ENCODE measurements at places on chromosomes 2 and 18. TPM values are rescaled to one million over a fixed set of nuclear protein-coding genes. Genes with fewer than 3 reads are reported as not detected.

Gene CFAP65
- total RNA-seq: not detected

Gene ATOH8
- 0.40 TPM for total RNA-seq

Gene LDLRAD4
- total RNA-seq: 44.5 TPM

GRCh38 chr2:16238786-16239185, 298.4 kb downstream of the MYCN start:
- DNase-seq: no peak

Gene CYBRD1
- 0.44 TPM for total RNA-seq

DNA sequence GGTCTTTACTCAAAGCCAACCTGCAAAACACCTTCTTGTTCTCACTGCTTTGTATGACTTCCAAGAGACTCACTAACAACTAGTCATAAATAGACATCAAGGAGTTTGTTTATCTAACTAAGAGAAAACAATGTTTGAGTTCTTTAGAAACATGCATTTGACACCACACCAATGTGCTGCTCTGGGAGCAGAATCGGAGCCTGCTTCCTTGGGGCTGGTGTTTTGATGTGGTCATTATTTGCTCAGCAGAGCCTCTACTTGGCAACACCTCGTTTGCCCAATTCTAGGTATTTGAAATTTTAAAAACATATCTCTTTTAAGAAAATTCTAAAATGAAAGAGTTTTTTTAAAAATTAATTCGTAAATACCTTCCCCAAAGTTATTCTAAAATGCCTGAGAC, 167.5 kb downstream of the BCL2 start:
- DNase-seq: no peak

GRCh38 chr2:236472720-236473495, 96.7 kb upstream of the ACKR3 start:
- no peak for DNase-seq

Gene PROKR1
- not detected for total RNA-seq

- no peak for DNase-seq
These were observed 9.7 kb downstream of the FMNL2 start for GRCh38 chr2:152344579-152345195.

DNA sequence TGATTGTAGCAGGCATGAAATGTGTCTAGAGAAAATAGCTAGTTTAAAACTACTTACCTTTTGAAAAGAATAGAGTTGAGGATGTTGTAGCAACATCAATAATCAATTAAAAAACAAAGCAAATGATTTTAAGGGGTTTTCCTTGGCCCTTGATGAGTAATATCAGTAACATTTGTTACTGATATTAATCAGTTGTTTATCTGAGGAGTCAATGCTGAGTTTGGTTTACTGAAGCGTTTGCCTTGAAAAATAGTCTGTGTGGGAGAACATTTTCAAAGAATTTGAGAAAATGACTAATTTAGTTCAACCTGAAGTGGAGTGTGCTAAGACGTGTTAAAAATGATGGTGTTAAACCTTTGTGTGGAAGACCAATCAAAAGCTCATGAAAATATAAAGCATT, 9.3 kb downstream of the PTH2R start:
- DNase-seq: no peak

Gene ATP6V1B1
- not detected for total RNA-seq

GRCh38 chr18:9619990-9620389, 5.6 kb upstream of the PPP4R1 start:
- no peak for DNase-seq
